HEK293T (cell line): ENCODE measurements at places on chromosomes 12 and 14.

- no peak for DNase-seq
These were observed 83.7 kb downstream of the DPF3 start for GRCh38 chr14:72810201-72810600.

DNA sequence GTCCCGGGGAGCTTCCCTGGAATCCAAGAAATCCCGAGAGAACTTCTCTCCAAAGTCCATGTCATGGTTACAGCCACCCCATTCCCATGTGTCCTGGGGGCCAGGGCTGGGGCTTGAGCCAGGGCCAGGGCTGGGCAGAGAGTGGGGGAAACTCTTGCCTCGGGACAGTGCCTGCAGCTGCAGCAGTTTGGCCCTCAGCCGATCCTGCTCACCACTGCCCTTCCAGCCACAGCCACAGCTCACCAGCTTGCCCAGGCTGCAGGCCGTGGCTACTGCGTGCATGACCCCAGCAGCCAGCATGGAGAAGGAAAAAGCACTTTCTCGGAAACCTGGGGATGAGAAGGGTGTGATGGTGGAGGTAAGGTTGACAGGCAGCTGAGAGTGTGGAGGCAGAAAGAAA, 3.5 kb downstream of the WNT10B start:
- DNase-seq, result no peak

DNA sequence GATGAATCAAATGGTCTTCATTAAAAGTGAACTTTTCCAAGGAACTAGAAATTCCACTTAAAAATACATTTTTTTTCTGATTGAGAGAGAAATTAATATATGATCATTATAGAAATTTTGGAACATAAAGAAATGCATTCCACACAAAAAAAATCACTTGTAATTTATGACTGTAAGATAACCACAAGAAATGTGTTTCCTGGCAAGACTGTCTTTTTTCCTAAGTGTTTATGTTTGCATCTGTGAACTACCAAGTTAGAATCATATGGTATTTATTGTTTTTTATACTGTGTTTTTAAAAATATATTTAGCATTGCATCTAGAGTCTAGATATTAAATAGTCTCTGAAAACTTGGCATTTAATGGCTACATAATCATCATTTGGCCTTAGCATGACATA, 726.8 kb downstream of the BCL11B start:
- DNase-seq, result no peak

GRCh38 chr12:8823565-8824300, 1.3 kb downstream of the A2ML1 start:
- DNase-seq, result peak; percentile 58

- no peak for DNase-seq
These were observed 1197.9 kb downstream of the VRK1 start for GRCh38 chr14:97995038-97995437.

GRCh38 chr12:131229426-131230339, 276.0 kb downstream of the ADGRD1 start:
- no peak for DNase-seq

- DNase-seq, result no peak
These were observed 51.8 kb upstream of the STK38L start for GRCh38 chr12:27192118-27192802.

GRCh38 chr12:123091230-123092150, 59.4 kb downstream of the PITPNM2 start:
- DNase-seq, result no peak

GRCh38 chr14:91158091-91158790, 44.4 kb downstream of the DGLUCY start:
- DNase-seq, result no peak

GRCh38 chr12:46698003-46698402, 127.8 kb downstream of the SLC38A4 start:
- no peak for DNase-seq

- no peak for DNase-seq
These were observed 18.9 kb upstream of the ATP5MC2 start for GRCh38 chr12:53694756-53695151.

GRCh38 chr14:48709277-48709785, 876.8 kb downstream of the RPS29 start:
- DNase-seq, result no peak

DNA sequence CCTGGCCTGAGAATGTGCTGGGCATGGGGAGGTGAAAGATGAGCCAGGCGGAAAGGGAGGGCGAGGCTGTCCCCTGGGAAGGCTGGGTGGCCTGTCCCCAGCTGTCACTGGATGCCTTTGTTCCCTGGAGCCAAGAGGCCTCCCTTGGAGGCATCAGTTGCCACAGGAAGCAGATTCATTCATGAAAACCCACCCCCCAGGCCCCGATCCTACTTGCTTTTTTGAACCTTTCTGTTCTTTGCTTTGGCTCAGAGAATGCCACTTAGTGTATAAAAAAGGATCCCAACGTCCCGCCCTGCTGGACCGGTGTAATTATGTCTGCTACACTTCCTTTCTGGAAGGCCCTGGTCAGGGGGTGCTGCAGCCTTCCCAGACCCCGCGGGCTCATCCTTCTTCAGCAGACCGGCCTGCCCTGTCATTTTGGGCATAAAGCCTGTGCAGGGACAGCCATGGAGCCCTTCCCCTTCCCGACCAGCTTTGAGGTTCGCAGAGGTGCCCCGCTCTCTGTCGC, 220.2 kb downstream of the SLC41A2 start:
- DNase-seq, result no peak

- no peak for DNase-seq
These were observed 7.0 kb downstream of the SRP54 start for GRCh38 chr14:34989762-34990161.

DNA sequence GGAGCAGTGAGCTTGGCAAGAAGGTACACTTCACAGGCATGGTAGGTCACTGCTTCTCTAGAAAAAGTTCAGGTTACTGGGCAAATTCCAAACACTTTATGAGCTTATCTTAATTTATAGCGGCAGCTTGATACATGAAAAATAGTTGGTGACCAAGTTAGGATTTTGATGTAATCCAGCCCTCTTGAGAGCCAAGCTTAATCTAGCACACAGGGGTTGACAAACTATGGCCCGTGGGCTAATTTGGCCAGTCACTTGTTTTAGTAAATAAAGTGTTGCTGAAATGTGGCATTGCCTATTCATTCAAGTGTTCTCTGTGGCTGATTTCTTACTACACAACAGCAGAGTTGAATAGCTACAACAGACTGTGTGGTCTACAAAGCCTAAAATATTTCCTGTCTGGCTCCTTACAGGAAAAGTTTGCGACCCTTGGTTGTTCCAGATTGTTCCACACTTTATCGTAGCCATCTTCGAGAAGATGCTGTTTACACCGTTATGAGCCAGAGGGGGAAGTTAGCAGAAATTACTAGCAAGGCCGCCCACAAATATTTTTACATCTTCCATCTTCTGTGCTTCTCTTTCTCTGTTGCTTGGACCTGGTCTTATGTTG, 120.9 kb downstream of the DAAM1 start:
- DNase-seq, result no peak

DNA sequence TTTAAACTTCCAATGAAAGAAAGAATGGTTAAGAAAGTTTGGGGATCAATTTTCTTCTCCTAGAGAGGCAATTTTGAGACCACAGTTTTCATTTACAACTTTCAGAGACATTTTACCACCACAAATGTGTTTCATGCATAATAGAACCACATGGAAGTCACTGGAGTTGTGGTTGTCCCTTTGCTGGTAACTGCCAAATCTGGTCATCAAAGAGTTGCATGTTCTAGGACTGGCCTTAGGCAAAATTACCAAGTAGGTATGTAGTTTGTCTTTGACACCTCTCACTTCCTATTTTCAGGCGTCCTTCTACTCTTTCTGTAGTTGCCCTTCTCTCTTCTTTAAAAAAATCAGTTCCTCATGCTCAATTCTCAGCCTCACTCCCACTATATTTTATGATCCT, 54.3 kb upstream of the TMX1 start:
- DNase-seq, result no peak
